ENCODE measurements at places on chromosomes 1 and 21.

GRCh38 chr1:170535418-170535817 is 3.5 kb downstream of the GORAB start:
- no peak for DNase-seq

- DNase-seq, result no peak
Measured at GRCh38 chr21:44965251-44966022, 25.6 kb downstream of the SLX9 start.

DNA sequence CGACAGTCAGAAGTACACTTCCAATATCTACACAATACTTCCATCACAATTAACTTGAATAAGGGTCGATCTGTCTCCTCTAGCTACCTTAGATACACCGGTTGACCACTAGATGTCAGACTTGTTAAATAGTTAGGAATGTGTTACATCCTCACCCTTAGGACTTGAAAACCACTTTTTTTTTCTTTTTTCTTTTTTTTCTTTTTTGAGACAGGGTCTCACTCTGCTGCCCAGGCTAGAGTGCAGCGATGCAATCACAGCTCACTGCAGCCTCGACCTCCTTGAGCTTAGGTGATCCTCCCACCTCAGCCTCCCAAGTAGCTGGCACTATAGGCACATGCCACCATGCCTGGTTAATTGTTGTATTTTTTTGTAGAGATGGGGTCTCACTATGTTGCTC is 120.4 kb upstream of the GREM2 start:
- no peak for DNase-seq

GRCh38 chr1:199102239-199102638 is 463.4 kb downstream of the PTPRC start:
- no peak for DNase-seq

GRCh38 chr1:6412896-6413295 is 6.8 kb downstream of the HES2 start:
- no peak for DNase-seq

GRCh38 chr21:45827881-45828579 is 153.5 kb upstream of the COL6A1 start:
- no peak for DNase-seq

- DNase-seq, result no peak
Measured at GRCh38 chr1:24570265-24571125, 14.6 kb downstream of the NCMAP start.

DNA sequence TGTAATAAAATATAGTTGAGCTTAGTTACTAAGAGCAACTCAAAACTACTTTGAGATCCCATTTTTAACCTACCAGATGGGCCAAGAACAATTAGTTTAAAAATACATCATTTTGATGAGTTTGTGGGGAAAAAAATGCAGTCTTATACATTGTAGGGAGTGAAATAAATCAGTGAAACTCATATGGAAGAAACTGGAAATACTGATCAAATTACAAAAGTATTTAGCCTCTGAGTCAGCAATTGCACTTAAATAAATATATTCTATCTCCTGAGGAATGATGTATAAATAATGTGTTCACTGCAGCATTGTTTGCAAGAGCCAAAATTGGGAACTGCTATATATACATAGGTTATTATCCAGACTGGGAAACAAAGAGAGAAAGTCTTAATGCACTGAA is 4.6 kb upstream of the SMCP start:
- DNase-seq, result no peak

- DNase-seq, result peak; percentile 5
Measured at GRCh38 chr1:20248971-20249612, 41.6 kb upstream of the VWA5B1 start.

- DNase-seq, result no peak
Measured at GRCh38 chr1:19730793-19731192, 66.1 kb downstream of the HTR6 start.

GRCh38 chr1:7535016-7535415 is 236.1 kb upstream of the VAMP3 start:
- DNase-seq, result no peak

- no peak for DNase-seq
Measured at GRCh38 chr1:169590932-169591331, 4.7 kb upstream of the F5 start.

All from CD4-positive, alpha-beta T cell treated with Interferon gamma for 1 hour (primary cell).